Hepatocyte (in vitro differentiated cells): ENCODE measurements at places on chromosomes 6 and 20. TPM values are rescaled to one million over a fixed set of nuclear protein-coding genes. Genes with fewer than 3 reads are reported as not detected.

DNA sequence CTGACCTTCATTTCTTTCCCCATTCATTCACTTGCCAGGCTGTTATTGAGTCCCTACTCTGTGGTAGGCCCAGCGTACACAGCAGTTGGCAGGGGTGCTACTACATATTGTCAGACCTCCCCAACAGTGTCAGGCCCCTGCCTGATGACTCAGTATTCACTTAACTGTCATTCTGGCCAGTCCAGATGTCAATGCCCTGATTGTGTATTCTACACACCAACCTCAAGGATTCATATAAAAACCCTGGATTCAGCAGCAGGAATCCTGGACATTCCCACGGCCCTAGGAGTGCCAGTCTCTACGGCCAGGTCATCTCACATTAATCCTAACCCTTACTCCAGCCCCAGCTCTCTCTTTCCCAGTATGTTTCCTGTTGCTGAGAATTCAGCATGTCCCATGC is 151.5 kb downstream of the TASP1 start:
- H3K4me3 ChIP-seq: no peak overlapping the region
- peaks cover 6% of the 10 kb centered on the region for H3K4me1 ChIP-seq
- H3K36me3 ChIP-seq: no peaks in the 10 kb centered on the region
- H3K27me3 ChIP-seq: no peaks in the 10 kb centered on the region
- no peak for DNase-seq
- H3K27ac ChIP-seq: no peak overlapping the region

DNA sequence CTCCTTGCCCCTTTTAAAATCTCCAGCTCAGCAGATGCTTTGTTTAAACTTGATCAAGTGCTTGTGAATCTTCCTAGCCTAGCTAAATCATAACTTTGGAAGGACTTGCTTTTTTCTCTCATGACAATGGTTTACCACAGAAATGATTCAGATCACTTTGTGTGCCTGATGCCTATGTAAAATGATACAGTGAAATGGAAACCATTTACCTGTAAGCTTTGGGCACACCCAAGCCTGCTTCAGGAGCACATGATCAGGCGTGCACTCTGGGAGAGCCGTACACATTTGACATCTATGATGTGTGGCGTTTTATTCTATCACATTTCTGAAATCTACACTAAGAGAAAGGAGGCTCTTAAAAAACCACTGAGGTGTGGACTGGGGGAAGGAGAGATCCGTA is 41.1 kb downstream of the PTPN1 start:
- no peak overlapping the region for H3K27ac ChIP-seq
- H3K4me1 ChIP-seq: no peaks in the 10 kb centered on the region
- H3K27me3 ChIP-seq: no peaks in the 10 kb centered on the region
- H3K4me3 ChIP-seq: no peak overlapping the region
- DNase-seq: no peak
- H3K36me3 ChIP-seq: no peaks in the 10 kb centered on the region

- DNase-seq: peak; percentile 19
- peaks cover 14% of the 10 kb centered on the region for H3K4me1 ChIP-seq
- H3K27ac ChIP-seq: no peak overlapping the region
- H3K4me3 ChIP-seq: peak overlapping the region; percentile 51
Measured at GRCh38 chr6:136921381-136921935, 643 bp upstream of the SLC35D3 start.

GRCh38 chr6:23454080-23454976 is 671.7 kb upstream of the NRSN1 start:
- H3K27ac ChIP-seq: no peak overlapping the region
- no peaks in the 10 kb centered on the region for H3K27me3 ChIP-seq
- H3K4me1 ChIP-seq: no peaks in the 10 kb centered on the region
- H3K4me3 ChIP-seq: no peak overlapping the region

- H3K36me3 ChIP-seq: no peaks in the 10 kb centered on the region
- DNase-seq: no peak
- H3K27ac ChIP-seq: peak overlapping the region; percentile 52
- H3K27me3 ChIP-seq: no peaks in the 10 kb centered on the region
Measured at GRCh38 chr6:47631797-47632196, 66.6 kb upstream of the ADGRF4 start.

The OXT gene
- total RNA-seq: 0.92 TPM in 1 of 2 replicates, not detected in the other
